Left kidney (tissue), 8 donors: ENCODE measurements at places on chromosomes 6 and 20.

- DNase-seq: no peak
Observed at GRCh38 chr20:50701041-50701963, 10.0 kb upstream of the RIPOR3 start.

DNA sequence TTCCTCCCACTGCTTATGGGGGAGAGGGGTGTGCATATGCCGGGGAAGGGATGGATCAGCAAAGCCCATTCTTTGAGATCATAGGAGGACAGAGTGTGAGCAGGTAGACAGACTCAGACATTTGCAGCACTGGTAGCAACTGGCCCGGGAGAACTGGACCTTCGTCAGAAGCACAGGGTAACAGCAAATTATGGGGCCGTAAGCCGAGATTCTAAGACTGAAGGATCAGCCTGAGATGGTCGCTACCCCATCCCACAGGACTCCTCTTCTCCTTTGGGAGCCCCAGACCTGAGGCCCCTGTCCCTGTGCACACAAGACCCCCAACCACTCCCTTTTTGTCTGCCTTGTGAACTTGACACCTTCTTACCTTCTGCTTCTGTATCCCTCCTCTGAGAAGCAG lies 106.5 kb downstream of the TOX2 start:
- no peak for DNase-seq

DNA sequence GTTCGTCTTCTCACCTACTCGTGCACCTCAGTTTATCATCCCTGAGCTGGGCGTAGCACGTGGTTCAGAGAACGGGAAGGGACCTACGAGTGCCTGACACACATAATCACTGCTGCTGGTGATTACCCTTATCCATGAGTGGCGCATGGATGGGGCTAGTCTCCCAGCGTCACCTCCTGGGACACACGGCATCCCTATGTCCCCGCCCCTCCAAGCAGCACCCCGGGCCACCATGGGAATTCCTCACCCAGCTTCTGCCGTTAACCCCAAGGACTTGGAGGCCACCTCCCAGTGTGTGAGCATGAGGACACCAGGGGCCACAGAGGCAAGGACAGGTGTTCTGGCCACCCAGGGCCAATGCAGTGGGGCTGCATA lies 9.8 kb downstream of the CHRNA4 start:
- no peak for DNase-seq

DNA sequence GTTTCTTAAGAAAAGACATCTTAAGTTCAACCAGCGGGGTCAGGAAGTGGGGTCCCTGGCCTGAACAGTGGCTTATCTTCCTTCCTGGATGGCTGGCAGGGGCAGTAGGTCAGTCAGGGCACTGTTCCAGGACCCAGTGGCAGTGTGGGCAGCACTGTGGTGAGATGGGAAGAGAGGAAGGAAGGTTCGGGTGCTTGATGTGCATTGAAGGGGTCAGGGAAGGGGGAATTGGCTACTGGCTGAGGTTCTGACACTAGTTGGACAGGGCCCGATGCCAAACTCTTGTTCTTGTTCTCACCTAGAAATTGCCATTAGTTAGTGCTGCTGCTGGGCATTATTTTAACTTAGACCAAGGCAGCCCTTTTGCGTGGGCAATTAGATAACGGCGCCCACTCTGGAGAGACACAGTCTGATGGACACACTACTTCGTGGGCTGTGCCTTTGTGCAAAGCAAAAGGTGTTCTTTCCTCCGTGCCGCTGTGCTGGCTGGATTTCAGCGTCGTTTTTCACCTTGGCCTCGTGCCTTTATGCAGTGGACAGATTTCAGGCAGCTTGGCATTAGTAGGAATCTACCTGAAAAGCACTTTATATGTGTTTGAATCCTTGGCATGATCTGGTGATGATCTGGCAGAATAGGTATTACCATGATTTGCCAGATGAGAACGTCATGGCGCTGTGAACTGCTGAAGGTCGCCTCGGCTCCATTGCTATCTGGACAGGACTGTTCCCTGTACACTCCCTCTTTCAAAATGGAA lies 30.3 kb downstream of the UTRN start:
- DNase-seq: no peak

DNA sequence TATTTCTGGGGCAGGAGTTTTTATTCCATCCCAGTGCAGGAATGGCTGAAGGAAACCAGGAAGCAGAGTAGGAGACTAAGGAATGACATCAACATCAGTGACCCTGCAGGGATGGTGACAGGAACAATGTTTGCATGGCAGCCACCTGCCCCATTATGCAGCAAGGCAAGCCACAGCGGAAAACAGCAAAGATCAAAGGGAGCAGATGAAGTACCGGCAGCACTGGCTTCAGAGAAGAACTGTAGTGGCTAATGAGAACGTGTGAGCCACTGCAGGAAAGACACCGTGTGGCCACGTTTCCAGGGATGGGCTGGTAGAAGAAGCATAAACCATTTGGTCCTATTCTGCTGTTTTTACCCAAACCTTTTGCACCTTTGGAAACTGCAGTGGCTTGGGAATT lies 52.9 kb upstream of the TAB2 start:
- DNase-seq: no peak
